Activated CD8-positive, alpha-beta memory T cell treated with anti-CD3 and anti-CD28 coated beads for 48 hours (primary cell): ENCODE measurements at places on chromosomes 1 and 21.
A peak's percentile ranks its signal among the peaks of the same experiment; 100 is the strongest.

- DNase-seq: no peak
Measured at GRCh38 chr1:45752441-45753052, 2.1 kb upstream of the IPP start.

DNA sequence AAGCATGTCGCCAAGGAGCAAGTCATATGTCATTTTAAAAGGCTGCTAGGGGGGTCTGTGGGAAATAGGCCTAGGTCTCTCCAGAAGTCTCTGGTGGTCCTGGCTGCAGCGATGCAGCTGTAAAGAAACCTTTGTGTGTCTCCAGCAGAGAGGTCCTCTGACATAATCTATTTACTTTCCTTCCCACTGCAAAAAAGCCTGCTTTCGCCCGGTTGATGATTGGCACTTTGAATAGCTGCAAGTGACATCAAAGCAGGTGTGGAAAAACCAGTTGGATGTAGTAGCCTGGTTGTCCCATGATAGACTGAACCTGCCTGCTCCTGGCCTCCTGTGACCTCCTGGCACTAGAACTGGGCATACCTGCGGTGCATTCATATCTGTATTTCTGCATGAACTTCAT is 13.8 kb downstream of the RASSF5 start:
- no peak for DNase-seq

- peak; percentile 53 for DNase-seq
Measured at GRCh38 chr1:37946703-37947360, at the start of gene INPP5B. INPP5B (minus strand) TSS chr1:37947053; CDS start chr1:37946308, 745 bp downstream.

- no peak for DNase-seq
Measured at GRCh38 chr1:202150187-202150586, 5.7 kb upstream of the ARL8A start.

GRCh38 chr1:199403531-199404116 is 623.9 kb upstream of the NR5A2 start:
- DNase-seq: no peak

GRCh38 chr21:37357691-37358090 is 8.9 kb upstream of the DYRK1A start:
- no peak for DNase-seq

DNA sequence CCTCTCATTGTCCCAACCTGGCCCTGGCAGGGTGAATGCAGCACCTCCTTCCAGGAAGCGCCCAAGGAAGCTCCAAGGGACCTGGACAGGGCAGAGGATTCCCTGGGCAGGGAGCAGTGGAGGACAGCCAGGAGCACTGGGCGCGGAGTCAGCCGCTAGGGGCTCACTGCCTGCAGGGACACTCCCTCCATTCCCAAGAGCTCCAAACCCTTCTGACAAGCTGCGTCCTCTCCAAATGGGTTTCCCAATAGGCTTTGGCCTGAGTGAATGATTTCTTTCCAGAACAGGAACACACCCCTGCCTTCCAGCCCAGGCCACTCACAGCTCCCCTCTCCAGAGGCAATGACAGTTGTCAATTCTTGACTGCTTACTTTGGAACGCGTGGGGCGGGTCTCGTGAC is 128.5 kb upstream of the EDN2 start:
- no peak for DNase-seq

DNA sequence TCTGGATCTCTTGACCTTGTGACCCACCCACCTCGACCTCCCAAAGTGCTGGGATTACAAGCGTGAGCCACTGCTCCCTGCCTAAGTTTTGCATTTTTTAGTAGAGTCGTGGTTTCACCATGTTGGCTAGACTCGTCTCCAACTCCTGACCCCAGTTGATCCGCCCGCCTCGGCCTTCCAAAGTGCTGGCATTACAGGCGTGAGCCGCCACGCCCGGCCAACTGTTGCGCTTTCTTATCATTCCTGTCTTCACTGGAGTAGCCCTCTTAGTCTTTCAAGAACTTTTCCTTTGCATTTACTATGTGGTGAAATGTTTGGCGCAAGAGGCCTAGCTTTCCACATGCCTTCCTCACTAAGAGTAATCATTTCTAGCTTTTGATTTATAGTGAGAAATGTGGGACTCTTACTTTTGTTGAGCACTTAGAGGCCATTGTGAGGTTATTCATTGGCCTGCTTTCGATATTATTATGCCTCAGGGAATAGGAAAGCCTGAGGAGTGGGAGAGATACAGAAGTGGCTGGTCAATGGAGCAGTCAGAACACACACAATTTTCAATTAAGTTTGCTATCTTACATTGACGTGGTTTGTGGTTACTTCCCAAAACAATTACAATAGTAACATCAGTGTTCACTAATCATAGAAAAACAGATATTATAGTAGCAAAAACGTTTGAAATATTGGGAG is 111.0 kb downstream of the ZMYM4 start:
- no peak for DNase-seq
